ENCODE measurements at places on chromosomes 1 and 21. TPM values are rescaled to one million over a fixed set of nuclear protein-coding genes. Genes with fewer than 3 reads are reported as not detected.
A peak's percentile ranks its signal among the peaks of the same experiment; 100 is the strongest.

DNA sequence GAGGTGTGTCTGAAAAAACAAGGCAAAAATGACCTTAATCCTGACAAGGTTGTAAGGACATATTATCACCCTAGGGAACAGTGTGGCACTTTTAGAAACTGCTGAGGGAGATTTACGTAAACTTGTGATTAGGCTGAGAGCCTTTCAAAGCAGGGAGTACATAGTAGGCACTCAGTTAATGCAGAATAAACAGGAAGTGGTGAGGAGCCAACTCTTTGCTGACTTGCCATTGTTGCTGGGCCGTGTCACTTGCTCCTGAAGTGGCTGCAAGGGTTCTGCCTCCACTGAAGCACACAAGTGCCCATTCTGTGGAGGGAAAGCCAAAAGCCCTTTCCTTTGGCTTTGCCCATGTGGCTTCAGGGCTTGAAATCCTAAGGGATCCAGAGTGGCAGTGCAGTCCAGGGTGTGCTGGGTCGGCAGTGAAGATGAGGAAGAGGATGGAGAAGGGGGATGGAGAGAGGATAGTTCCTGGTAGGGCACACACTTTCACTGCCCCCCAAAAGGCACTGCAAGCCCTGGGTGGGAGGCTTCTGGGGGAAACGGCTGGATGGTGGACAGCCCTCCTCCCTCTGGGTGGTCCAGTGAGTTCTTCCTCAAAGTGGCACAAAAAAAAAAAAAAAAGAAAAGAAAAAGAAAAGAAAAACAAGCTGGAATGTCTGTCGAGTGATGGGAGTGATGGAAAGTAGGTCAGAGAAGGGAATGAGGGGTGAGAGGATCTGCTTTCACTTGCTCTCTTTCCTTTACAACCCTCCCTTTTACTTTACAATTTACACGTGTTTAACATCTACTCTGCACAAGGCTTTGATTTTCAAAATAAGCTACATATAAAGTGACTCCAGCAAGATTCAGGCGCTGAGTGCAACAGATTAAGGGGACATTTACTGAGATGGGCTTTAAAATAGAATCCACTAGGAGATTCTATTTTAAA lies 13.7 kb upstream of the RHEX start:
- H3K27me3 ChIP-seq: peaks cover 29% of the 10 kb centered on the region
- H3K4me3 ChIP-seq: no peak overlapping the region
- H3K27ac ChIP-seq: no peak overlapping the region
- no peaks in the 10 kb centered on the region for H3K36me3 ChIP-seq

- H3K27me3 ChIP-seq: peaks cover 68% of the 10 kb centered on the region
- H3K4me1 ChIP-seq: peaks cover 4% of the 10 kb centered on the region
- H3K36me3 ChIP-seq: no peaks in the 10 kb centered on the region
- DNase-seq: no peak
Observed at GRCh38 chr1:39713557-39713956, 22.3 kb upstream of the HPCAL4 start.

DNA sequence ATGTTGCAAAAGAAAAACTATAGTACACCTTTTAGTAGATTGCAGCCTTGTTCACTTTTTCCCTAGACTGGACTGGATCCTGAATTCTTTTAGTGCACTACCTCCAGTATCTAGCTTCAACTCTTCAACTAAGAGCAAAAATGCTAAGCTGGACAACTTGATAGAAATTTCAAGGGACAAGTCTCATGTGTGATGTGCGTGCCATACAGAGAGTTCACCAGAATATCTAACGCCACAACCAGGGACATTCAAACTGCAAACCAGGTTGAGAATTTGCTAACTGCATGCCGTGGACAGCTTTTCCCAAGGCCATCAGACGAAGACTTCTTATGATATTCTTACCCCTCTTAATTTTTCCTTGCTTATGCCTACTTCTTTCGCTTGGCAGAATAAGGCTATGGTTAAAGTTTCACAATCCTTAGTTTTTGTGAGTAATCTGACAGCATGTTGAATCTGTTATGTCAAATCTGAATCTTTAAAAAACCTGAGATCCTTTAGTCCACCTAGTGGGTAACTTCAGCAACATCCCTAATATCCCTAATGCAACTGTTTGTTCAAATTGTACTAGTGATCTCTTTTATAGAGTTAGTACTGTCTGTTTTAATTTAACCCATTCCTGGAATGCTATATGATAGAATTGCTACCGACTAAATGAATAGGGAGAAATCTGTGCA lies 66.4 kb downstream of the DDAH1 start:
- H3K27me3 ChIP-seq: no peaks in the 10 kb centered on the region
- no peak for DNase-seq
- peaks cover 16% of the 10 kb centered on the region for H3K4me1 ChIP-seq
- no peak overlapping the region for H3K4me3 ChIP-seq
- H3K27ac ChIP-seq: no peak overlapping the region

- no peaks in the 10 kb centered on the region for H3K36me3 ChIP-seq
- H3K27me3 ChIP-seq: no peaks in the 10 kb centered on the region
- DNase-seq: no peak
- peaks cover 12% of the 10 kb centered on the region for H3K4me1 ChIP-seq
- no peak overlapping the region for H3K27ac ChIP-seq
Observed at GRCh38 chr1:187987236-187987776, 1158.6 kb downstream of the PLA2G4A start.

- H3K4me3 ChIP-seq: no peak overlapping the region
- no peak for DNase-seq
- no peak overlapping the region for H3K27ac ChIP-seq
Observed at GRCh38 chr1:80498673-80499072, 1302.1 kb upstream of the ADGRL2 start.

- no peaks in the 10 kb centered on the region for H3K36me3 ChIP-seq
- peaks cover 7% of the 10 kb centered on the region for H3K4me1 ChIP-seq
- H3K27me3 ChIP-seq: no peaks in the 10 kb centered on the region
- H3K27ac ChIP-seq: no peak overlapping the region
Observed at GRCh38 chr1:98323906-98324358, 337.6 kb upstream of the SNX7 start.

GRCh38 chr1:35615440-35615839 lies 25.9 kb downstream of the PSMB2 start:
- H3K36me3 ChIP-seq: peaks cover 6% of the 10 kb centered on the region
- H3K4me3 ChIP-seq: no peak overlapping the region
- DNase-seq: no peak
- no peak overlapping the region for H3K27ac ChIP-seq
- peaks cover 5% of the 10 kb centered on the region for H3K4me1 ChIP-seq

DNA sequence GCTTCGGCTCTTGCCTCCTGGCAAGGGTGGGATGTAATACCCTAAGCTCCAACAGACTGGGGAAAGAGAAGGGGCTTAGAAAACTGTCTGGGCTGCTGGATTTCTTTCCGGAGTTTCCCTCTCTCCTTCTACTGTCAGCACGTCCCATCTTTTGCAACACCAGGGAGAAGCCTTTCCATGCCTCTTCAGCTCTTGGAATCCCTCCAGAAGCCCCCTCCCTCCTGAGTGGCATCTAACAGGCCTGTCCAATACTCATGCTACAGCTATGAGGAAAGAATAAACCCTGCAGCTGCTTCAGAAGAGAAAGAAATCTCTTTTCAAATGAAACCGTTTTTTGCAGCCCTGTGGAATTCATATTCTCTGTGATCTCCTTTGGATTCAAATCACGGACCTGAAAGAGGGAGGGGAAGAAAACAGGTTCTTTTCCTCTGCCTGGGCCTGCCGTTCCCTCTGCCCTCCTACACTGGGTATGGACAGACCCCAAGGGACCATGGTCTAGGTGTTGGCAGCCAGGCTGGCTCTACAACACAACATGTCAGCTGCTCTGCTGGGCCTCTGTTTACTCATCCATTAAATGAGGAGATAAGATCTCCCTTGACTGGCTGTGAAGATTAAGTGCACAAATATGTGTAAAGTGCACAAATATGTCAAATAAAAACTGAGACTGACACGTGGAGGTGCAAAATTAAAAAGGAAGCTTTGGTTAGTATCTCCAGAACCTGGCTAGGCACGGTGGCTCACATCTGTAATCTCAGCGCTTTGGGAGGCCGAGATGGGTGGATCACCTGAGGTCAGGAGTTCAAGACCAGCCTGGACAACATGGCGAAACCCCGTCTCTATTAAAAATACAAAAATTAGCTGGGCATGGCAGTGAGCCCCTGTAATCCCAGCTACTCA lies 6.0 kb upstream of the CAPN2 start:
- H3K27ac ChIP-seq: no peak overlapping the region
- no peaks in the 10 kb centered on the region for H3K27me3 ChIP-seq
- H3K36me3 ChIP-seq: no peaks in the 10 kb centered on the region
- no peak for DNase-seq
- H3K4me1 ChIP-seq: peaks cover 6% of the 10 kb centered on the region
- no peak overlapping the region for H3K4me3 ChIP-seq

DNA sequence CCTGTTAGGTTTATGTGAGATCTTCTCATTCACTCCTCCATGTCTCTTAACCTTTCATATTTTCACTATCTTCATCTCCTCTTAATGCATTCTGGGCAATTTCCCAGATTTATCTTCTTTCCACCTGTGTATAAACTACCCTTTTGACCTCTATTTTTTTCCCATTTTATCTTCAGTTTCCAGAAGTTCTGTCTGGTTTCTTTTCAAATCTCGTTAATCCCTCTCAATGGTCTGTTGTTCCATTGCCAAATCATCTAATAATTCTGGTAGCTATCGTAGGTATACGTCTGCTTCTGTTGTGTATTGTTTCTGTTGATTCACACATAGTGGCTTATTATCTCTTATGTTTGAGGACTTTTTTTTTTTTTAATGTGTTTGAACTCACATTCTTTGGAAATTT lies 25.7 kb upstream of the HYI start:
- no peak overlapping the region for H3K4me3 ChIP-seq
- no peaks in the 10 kb centered on the region for H3K36me3 ChIP-seq
- DNase-seq: no peak
- H3K27me3 ChIP-seq: no peaks in the 10 kb centered on the region
- no peaks in the 10 kb centered on the region for H3K4me1 ChIP-seq
- no peak overlapping the region for H3K27ac ChIP-seq

GRCh38 chr1:198935306-198935921 lies 296.6 kb downstream of the PTPRC start:
- H3K4me3 ChIP-seq: no peak overlapping the region
- peak; percentile 36 for DNase-seq
- no peaks in the 10 kb centered on the region for H3K27me3 ChIP-seq
- H3K4me1 ChIP-seq: peaks cover 29% of the 10 kb centered on the region
- no peak overlapping the region for H3K27ac ChIP-seq

- peaks cover 8% of the 10 kb centered on the region for H3K4me1 ChIP-seq
- DNase-seq: no peak
- H3K27me3 ChIP-seq: no peaks in the 10 kb centered on the region
Observed at GRCh38 chr1:100883963-100884362, 10.7 kb downstream of the EXTL2 start.

DNA sequence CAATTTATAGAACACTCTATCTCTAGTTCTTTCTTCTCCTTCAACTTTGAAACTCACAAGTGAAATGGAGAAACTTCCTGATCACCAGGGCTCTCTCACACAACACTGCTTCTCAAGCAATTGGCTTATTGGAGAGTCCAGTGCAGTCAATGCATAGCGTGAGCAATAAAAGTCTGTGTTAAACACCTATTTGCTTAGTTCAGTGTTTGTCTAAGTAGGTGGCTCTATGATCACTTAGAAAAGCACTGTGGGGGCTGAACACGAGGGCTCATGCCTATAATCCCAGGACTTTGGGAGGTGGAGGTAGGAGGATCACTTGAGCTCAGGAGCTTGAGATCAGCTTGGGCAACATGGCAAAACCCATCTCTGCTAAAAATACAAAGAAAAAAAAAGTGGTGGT lies 12.2 kb downstream of the CTSS start:
- DNase-seq: no peak
- H3K4me1 ChIP-seq: no peaks in the 10 kb centered on the region

GRCh38 chr21:45056296-45056904 lies 18.0 kb upstream of the ADARB1 start:
- H3K27ac ChIP-seq: no peak overlapping the region
- H3K4me1 ChIP-seq: peaks cover 29% of the 10 kb centered on the region
- DNase-seq: no peak
- no peak overlapping the region for H3K4me3 ChIP-seq

- peaks cover 2% of the 10 kb centered on the region for H3K36me3 ChIP-seq
- no peak overlapping the region for H3K4me3 ChIP-seq
- no peak for DNase-seq
- no peaks in the 10 kb centered on the region for H3K27me3 ChIP-seq
- H3K4me1 ChIP-seq: peaks cover 44% of the 10 kb centered on the region
Observed at GRCh38 chr1:6358144-6358624, 35.4 kb downstream of the ACOT7 start.

DNA sequence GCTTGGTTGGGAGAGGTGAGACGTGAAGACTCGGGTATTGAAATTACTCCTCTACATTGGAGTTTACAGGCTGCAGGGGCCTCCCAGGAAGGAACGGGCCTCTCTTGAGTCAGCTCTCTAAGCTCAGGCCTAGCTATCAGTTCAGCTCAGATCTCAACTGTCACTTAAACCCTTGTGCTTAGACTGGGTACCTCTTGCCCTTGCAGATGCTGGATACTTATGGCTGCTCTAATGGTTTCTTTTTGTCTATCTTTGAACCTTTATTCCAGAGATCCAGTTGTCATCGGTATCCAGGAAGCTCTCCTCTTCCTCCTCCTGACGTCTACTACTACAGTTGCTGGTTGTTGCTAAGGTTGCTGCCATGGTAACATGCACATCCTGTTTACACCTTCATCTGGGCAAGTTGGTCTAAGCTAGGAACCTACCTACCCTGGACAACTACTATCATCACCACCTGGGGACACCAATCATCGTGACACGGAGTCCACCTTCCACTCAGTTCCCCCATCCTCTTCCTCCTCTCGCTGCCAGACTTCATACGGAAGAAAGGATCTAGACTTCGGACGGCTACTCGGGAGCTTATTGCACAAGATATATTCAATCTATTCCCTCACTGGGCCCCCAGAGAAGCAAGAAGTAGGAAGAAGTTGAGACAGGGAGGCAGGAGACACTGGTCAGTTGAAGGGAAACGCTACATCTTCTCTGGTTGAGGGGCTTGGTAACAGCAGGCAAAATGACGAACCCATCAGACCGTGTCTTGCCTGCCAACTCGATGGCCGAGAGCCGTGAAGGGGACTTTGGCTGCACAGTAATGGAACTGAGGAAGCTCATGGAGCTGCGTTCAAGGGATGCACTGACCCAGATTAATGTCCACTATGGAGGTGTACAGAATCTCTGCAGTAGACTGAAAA lies 56.1 kb downstream of the ATP2B4 start:
- peaks cover 20% of the 10 kb centered on the region for H3K4me1 ChIP-seq
- peaks cover 5% of the 10 kb centered on the region for H3K36me3 ChIP-seq
- H3K27ac ChIP-seq: no peak overlapping the region

- no peak overlapping the region for H3K4me3 ChIP-seq
- no peak for DNase-seq
- no peak overlapping the region for H3K27ac ChIP-seq
- H3K4me1 ChIP-seq: peaks cover 10% of the 10 kb centered on the region
Observed at GRCh38 chr1:33010932-33011731, 25.6 kb downstream of the AK2 start.

- H3K27me3 ChIP-seq: no peaks in the 10 kb centered on the region
- no peak for DNase-seq
- no peaks in the 10 kb centered on the region for H3K36me3 ChIP-seq
- peak overlapping the region; percentile 74 for H3K27ac ChIP-seq
- H3K4me3 ChIP-seq: no peak overlapping the region
- H3K4me1 ChIP-seq: peaks cover 24% of the 10 kb centered on the region
Observed at GRCh38 chr1:192512426-192513162, 63.0 kb upstream of the RGS1 start.

Gene OR2L8
- not detected for total RNA-seq

Gene PPCS
- 32.6 TPM for total RNA-seq

Gene LCE1B
- total RNA-seq: not detected

Gene IL22RA1
- total RNA-seq: not detected

Gene S100B
- total RNA-seq: 37.3 TPM
